Colonic mucosa (tissue), 4 donors: ENCODE measurements at places on chromosomes 6 and 20. TPM values are rescaled to one million over a fixed set of nuclear protein-coding genes. Genes with fewer than 3 reads are reported as not detected.
A peak's percentile ranks its signal among the peaks of the same experiment; 100 is the strongest.

- no peak for DNase-seq
Measured at GRCh38 chr20:48100483-48100882, 315.2 kb upstream of the SULF2 start.

DNA sequence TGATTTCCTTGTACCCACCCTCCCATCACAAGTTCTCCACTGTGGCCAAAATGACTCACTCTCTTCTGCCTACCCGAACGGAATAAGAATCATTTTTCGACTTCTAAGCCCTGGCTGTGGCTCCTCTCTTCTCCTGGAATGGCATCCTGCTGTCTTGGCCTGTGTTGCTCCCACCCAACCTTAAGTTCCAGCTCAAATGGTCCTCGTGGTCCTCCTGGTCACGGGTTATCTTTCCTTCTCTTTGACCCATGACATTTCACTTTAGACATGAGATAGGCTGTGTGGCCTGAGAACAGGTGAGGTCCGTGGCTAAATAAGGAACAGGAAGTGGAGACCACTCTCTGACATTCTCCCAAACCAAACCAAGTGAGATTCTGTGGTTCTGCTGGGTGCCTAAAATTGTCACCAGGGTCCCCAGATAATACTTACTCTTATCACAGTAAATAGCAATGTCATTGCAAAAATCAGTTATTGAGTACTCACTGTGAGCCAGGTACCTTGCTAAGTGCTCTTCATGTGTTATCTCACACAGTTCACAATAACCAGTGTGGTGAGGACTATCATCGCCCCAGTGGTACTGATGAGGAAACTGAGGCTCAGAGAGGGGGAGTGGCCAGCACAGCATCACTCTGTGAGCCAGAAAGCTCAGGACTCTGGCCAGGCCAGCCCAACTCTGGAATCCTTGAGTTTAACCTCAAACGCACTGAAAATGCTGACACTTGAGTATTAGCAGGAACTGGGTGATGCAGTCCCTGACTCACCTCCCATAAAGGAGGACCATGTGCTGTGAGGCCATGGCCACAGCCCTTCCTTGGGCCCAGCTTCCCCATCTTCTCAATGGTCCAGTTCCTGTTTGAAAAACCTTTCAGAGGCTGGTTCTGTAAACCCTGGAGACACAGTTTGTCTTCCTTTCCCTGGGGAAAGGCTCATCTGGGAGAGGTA is 74.8 kb upstream of the SIRPA start:
- DNase-seq, result no peak

The CLPSL1 gene
- total RNA-seq, result not detected

DNA sequence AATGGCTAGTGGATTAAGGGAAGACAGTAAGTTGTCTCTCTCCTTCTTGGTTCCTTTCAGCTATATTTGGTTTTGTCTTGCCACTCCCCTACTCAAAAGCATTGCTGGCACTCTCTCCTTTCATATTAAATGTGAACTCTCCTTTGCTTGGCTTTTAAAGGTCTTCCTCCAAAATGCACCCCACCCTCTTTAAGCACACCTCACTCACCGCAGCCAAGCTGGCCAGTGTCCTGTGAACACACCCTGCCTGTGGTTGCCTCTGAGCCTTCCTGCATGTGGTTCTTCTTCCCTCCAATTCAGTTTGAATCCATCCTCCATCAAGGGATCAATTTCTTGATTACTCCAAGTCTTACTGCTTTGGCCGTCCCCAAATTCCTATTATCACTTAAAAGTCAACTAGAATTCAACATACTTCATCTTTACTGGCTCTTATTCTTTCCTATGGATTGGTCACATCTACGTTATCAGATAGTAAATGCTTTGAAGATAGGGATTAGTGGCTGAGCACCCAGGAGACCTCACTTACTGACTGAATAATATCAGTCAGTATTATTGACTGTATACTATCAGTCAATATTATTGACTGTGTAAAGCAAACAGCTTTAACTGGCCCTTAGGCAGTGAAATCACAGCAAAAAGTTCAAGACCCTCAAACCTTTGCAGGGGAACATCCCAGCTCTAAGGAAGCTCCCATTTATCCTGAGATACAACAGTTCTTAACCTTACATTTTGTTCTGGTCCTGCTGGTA is 41.6 kb upstream of the SPDEF start:
- peak; percentile 40 for DNase-seq

GRCh38 chr6:166504100-166504499 is 82.4 kb downstream of the RAMACL start:
- DNase-seq, result no peak

GRCh38 chr20:5845681-5846615 is 95.7 kb downstream of the SHLD1 start:
- DNase-seq, result no peak

DNA sequence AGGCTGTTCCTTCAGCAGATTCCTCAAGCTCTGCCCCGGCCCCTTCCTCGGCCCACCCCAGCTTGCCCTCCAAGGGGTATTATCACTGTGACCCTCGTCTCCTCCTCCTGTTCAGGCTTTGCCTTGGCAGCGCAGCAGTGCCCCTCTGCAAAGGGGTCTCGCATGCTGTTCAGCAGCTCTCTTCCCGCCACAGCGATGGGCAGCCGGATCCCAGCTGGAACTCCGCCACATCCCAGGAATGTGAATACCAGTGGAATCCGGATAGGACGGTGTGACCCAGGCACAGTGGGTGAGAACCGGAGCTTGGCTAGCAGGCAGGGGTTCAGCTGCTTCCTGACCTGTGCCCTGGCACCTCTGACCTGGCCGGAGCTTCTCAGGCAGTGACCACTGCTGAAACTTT is 52.9 kb downstream of the RNASET2 start:
- no peak for DNase-seq

DNA sequence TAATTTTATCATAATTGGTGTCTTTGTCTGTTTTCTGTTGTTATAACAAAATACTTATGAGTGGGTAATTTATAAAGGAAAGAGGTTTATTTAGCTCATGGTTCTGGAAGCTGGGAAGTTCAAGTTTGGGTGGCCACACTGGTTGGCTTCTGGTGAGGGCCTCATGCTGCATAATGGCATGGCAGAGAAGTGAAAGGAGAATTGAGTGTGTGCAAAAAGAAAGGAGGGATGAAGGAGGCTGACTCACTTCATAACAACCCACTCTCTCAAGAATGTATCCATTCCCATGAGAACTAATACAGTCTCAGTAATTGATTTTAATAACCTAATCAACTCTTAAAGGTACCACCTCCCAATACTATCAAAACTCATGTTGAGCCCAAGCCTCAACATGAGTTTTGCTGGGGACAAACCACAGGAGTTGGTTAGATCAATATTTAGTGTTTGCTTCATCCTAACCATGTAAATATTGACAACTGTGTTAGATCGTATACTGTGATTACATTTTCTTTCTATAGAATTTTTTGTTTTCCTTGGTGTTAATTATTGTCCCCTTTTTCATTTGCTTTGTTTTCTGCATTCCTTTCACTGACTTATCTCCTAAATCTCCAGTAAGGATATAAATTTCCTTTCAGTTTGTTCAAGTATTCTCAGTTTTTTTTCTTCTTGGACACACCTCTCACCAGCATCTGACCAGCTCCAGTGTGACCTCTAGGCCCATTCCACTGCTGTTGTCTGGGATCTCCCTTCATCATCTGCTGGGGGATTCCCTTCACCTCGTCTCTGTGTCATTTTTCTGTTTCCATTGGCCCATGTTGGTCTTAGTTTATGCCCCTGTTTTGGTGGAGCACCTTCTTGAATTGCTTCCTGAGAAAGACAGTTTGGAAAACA is 54.8 kb upstream of the SCGN start:
- DNase-seq, result no peak

GRCh38 chr6:147618927-147619326 is 110.4 kb downstream of the SAMD5 start:
- DNase-seq, result no peak

The CRISP2 gene
- not detected for total RNA-seq

DNA sequence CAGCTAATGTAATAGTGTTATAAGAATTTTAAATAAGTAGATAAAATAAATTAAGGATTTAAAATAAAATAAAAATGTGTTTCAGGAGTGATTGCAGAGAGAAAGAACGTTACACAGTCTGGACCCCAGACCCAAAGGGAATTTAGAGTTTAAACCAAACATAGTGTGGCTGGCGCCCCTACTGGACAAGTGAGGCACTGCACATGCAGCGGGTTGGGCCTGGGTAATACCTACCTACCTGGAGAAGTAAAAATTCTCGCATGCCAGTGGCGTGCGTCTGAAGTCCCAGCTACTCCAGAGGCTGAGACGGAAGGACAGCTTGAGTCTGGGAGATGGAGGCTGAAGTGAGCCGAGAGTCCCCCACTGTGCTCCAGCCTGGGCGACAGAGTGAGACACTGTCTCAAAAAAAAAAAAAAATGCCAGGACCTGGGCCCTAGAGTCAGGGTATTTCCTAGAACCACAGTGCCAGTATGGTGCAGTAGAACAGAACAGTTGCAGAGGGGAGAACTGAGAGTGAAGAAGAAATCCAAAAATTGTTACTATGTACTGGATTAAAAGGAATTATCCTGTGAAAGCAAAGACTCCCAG is 71.4 kb upstream of the TCF21 start:
- DNase-seq, result peak; percentile 40

DNA sequence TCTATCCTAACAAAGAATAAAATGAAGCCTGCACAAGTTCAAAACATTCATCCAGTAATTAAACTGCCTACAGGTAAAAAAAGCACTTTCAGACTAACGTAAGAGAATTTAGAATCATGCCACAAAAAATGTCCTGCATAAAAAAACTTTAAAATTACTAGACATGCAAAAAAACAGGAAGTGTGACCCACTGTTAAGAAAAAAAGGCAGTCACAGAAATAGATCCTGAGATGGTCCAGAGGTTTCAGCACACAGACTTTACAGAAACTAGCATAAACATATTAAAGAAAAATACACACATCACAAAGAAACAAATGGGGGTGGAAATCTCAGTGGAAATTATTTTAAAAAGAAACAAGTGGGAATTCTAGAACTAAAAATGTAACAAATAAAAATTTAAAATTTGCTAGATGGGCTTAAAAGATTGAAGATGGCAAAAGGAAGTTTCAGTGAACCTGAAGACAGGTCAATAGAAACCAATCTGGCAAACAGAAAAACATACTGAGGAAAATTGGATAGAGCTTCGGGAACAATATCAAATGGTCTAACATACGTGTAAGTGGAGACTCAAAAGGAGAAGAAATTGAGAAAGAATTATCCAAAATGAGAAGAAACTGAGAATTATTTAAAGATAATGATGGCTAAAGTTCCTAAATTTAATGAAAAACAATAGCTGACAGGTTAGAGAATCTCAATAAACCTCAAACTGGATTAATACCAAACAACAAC is 3.4 kb upstream of the ZNF133 start:
- DNase-seq, result no peak

DNA sequence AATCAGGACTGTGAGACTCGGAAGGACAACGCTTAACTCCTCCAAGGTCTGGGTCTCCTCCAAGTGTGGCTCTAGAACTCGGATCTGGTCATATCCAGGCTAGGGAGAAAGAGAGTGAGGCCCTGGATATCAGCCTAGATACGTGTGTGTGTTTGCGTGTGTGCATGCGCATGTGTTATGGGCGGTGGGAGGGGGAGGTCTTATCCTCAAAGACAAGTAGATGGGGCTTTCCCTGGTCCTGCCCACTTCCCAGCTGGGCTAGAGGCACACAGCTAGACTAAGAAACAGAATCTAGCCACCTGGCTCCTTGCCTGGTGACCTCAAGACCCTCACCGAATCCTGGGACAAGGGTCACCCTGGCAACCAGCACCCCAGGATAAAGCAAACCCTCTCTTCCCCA is 13.2 kb downstream of the CPNE5 start:
- DNase-seq, result no peak

DNA sequence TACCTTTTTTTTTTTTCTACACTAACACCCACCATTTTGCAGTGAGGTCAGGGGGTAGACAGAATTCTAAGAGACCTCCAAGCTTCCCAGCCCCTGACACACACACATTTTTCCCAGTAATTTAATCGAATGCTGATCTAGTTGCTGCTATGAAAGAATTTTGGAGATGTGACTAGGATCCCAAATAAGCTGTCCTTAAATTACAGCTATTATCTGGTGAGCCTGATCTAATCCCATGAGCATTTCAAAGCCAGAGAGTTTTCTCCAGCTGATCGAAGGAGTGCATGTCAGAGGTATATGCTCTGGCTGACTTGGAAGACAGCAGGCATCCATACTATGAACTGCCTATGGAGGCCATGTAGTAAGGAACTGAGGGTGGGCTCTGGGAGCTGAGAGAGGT is 503.8 kb upstream of the MARCKS start:
- no peak for DNase-seq

The C6orf52 gene
- 0.69 TPM for total RNA-seq

- no peak for DNase-seq
Measured at GRCh38 chr6:15398633-15399275, 152.9 kb downstream of the JARID2 start.

The SLC13A3 gene
- 0.08 TPM for total RNA-seq

The LRFN2 gene
- 0.22 TPM for total RNA-seq

The TBX18 gene
- total RNA-seq, result 0.35 TPM

DNA sequence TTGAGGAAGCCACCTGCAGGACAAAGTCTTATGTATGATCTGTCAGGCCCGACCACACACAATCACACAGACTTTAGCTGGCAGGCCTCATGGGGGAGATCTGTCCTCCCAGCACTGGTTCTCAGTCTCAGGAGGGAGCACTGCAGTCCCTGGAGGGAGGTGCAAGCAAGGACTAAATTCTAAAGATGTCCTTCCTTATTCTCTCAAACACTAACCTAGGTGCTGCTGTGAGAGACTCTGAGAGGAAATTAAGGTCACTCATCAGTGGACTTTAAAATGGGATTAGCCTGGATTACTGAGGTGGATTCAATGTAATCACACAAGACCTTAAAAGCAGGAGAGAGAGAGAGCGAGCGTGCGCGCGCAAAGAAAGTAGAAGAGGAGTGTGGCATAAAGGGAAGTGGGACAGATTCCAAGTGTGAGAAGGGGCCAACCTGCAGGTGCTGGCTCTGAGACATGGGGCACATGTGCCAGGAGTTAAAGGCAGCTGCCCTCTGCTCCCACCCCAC is 14.3 kb downstream of the GLO1 start:
- DNase-seq, result peak; percentile 26

The HLA-DMB gene
- total RNA-seq, result 6.7 TPM
